ENCODE measurements at places on chromosomes 6 and 20. TPM values are rescaled to one million over a fixed set of nuclear protein-coding genes. Genes with fewer than 3 reads are reported as not detected.

GRCh38 chr6:81003156-81003555 lies 749.3 kb downstream of the TENT5A start:
- no peak for DNase-seq

GRCh38 chr6:15426901-15427300 lies 181.0 kb downstream of the JARID2 start:
- no peak for DNase-seq

DNA sequence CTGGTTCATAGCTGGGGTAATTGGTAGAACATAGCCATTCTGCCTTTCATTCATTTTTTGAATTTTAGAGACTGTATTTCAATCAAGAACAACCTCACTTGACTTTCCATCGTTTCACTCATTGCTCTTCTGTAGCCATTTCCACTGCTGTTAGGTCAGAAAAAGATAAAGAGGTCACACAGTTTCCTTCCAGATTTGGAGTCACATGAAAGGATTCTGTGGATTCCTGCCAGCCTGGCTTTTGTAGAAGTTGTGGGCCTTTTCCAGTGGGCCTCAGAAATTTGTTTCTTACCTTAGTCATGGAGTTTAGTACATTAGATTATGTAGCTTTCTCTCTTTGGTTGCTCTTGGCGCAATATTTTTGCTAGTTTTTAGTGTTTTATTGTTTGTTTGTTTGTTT lies 157.8 kb downstream of the SASH1 start:
- DNase-seq = no peak

- DNase-seq = no peak
These were observed 5.1 kb downstream of the RPL10A start for GRCh38 chr6:35473075-35473849.

- DNase-seq = peak; percentile 39
These were observed 1.8 kb upstream of the SIM1 start for GRCh38 chr6:100466410-100467128.

GRCh38 chr6:148518511-148519156 lies 176.0 kb downstream of the SASH1 start:
- DNase-seq = no peak

- no peak for DNase-seq
These were observed 4.3 kb upstream of the MTG2 start for GRCh38 chr20:62178316-62179161.

DNA sequence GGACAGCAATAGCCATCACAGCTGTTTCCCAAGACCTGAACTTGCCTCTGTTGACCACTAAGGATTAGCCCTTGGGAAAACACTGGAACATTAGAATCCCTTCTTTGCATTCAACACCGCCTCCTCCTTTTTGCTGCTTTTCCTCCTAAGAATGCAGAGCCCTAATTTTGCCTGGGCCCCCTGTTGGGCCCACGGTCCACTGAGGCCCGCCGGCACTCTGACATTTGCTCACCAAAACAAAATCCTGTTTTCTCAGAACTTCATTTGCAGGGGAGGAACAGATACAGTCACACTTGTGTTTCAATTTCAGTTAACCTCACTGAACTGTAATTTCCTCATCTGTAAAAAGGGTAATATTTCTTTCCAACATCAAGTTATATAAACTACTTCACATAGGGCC lies 116.0 kb upstream of the JARID2 start:
- no peak for DNase-seq

- no peak for DNase-seq
These were observed 1228.2 kb upstream of the CITED2 start for GRCh38 chr6:140602431-140603248.

- no peak for DNase-seq
These were observed 10.2 kb upstream of the PRND start for GRCh38 chr20:4711511-4711910.

DNA sequence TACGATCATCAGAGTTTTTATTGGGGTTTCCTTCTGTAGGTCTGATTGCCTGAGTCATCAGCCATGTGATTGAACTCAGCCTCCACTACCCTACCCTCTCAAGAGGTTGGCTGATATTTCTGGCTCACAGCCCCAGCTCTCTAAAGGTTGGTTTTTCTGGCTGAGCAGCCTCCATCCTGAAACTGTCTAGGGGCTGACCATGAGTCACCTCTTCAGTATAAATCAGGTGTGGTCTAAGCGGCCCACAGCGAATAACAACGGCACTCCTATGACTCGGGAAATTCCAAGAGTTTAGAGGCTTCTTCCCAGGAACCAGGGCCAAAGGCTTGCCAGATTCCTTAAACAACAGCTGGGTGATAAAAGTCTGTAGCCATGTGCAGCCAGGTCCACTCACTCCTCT lies 115.5 kb downstream of the SOD2 start:
- DNase-seq = no peak

DNA sequence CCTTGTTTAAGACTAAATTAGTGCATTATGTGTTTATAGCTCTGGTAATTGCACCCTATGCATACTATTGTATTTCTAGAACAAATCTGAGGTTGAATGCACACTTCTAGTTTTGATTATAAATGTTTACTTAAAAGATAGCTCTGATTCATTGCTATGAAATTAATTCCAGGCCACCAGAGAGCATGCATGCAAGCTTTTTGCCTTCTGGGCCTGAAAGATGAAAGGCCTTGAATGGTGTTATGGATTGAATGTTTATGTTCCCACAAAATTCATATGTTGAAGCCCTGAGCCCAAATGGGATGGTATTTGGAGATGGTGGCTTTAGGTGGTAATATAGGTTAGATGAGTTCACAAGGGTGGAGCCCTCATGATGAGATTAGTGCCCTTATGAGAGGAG lies 695.0 kb upstream of the MAP3K7 start:
- DNase-seq = no peak

- no peak for DNase-seq
These were observed 14.5 kb upstream of the TMEM170B start for GRCh38 chr6:11522812-11523605.

DNA sequence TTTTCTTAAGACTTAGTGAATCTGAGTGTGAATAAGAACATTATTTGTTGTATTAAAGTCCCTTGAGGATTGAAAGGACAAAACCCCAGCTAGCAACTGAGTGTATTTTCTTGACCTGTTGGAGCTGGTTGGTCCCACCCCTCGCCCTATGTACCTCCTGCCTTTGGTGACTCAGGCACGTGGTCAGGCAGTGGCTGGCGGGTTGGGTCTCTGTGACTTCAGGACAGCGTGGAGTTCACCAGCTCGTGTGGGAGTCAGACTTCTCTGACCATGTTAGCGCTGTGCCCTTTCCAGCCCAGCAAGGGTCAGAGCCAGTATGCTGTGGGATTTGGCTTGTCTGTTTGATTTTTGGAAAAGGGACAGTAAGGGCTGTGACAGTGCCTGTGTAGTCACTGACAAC lies 93.7 kb downstream of the SSR1 start:
- no peak for DNase-seq

DNA sequence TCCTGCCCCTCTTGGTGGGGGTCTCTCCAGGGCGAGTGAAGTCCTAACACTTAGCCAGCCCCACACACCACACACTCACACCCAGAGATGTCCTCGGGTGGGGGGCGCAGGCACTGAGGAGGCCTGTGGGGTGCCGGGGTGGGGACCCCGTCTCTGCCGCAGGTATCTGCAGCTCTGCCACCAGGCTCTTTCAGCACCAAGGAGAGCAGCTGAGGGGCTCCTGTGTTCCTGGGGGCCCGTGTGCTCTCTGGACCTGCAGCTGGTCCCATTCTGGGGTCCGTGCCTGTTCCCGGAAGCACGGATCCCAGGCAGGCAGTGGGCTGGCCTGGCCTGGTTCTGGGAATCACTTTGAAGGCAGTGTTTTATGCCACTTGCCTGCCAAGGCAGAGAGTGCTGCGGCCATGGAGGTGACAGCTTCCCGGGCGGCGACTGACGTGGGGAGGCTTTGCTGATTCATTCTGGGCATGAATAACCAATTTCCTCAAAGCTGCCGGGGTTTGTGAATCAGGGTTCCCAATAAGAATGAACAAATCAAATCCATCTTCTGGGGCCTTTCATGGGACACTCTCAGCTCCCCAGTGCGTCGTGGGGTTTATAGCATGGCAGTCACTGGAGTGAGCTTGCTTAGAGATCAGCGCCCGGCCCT lies 54.4 kb upstream of the SLCO4A1 start:
- no peak for DNase-seq

DNA sequence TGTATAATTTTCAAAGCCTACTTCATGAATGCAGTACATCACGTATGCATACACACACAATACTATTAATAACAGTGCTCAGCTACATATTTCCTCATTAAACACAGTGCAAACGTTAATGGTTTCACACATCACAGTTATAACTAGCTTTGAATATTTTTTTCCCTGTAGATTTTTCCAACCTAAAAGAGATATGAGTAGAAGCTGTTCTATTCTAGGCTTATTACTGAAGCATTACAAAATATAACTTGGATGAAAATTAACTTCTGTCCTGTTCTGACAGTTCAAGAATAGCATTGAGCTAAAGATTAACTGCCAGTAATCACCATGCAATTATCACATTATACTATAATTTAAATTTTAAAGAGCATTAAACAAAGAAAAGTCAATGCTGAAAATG lies 6.2 kb downstream of the LMBRD1 start:
- no peak for DNase-seq

- DNase-seq = no peak
These were observed 241.9 kb upstream of the MOCS1 start for GRCh38 chr6:40176152-40176551.

DNA sequence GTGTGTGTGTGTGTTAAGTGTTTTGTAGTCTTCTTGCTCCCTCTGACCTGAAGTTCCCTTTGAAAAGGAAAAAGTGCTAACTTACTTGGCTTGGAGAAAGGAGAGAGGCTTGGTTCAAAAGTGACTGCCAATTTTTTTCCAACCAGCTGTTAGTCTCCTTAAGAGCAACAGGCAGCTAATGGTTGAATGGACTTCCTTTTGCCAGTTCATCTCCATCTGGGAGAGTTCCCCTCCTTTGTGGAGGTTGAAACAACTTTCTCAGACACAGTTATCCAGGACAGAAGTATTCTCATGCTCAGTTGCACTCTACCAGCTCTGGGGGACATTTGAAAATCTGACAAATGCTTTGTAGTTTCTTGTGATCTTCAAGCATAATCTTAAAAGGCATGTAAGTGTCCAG lies 4.5 kb downstream of the RIPOR2 start:
- no peak for DNase-seq

GRCh38 chr6:158959552-158959951 lies 40.5 kb downstream of the RSPH3 start:
- no peak for DNase-seq

- no peak for DNase-seq
These were observed 125.2 kb downstream of the PACRG start for GRCh38 chr6:162852840-162853577.

- no peak for DNase-seq
These were observed 253.0 kb downstream of the NKAIN2 start for GRCh38 chr6:124056407-124057334.

The NNAT gene
- not detected for polyA plus RNA-seq

The DCBLD1 gene
- polyA plus RNA-seq = 0.21 TPM

The SLC22A7 gene
- not detected for polyA plus RNA-seq

The PDYN gene
- polyA plus RNA-seq = not detected

The RGL2 gene
- polyA plus RNA-seq = 133 TPM

The SLC22A3 gene
- not detected for polyA plus RNA-seq

The NKX2-2 gene
- not detected for polyA plus RNA-seq

The HNF4A gene
- not detected for polyA plus RNA-seq

The BRD2 gene
- 721 TPM for polyA plus RNA-seq

The MTFR2 gene
- polyA plus RNA-seq = 2.0 TPM

The MYB gene
- 0.46 TPM for polyA plus RNA-seq

The MUC21 gene
- polyA plus RNA-seq = not detected

The EPB41L1 gene
- 0.12 TPM for polyA plus RNA-seq
